Subcutaneous preadipocyte (primary cell): ENCODE measurements at places on chromosomes 3 and 15. TPM values are rescaled to one million over a fixed set of nuclear protein-coding genes. Genes with fewer than 3 reads are reported as not detected.

FRMD5 gene
- total RNA-seq = under 0.01 and 0.20 TPM in 2 replicates

FGF12 gene
- total RNA-seq = under 0.01 TPM in 1 of 2 replicates, not detected in the other

RTP1 gene
- total RNA-seq = not detected in 2 replicates

PCSK6 gene
- total RNA-seq = 1.8 and 2.9 TPM in 2 replicates

MB21D2 gene
- 2.9 and 6.5 TPM in 2 replicates for total RNA-seq

TJP1 gene
- total RNA-seq = 37.1 and 67.6 TPM in 2 replicates

IQCH gene
- total RNA-seq = 3.7 and 6.1 TPM in 2 replicates

AADACL2 gene
- not detected in 2 replicates for total RNA-seq

GOLGA8G gene
- not detected in 2 replicates for total RNA-seq

TMCO5A gene
- total RNA-seq = not detected in 2 replicates

ZNF660 gene
- total RNA-seq = 0.20 and 1.8 TPM in 2 replicates
